Astrocyte of the spinal cord (primary cell): ENCODE measurements at places on chromosomes 2 and 18.
A peak's percentile ranks its signal among the peaks of the same experiment; 100 is the strongest.

DNA sequence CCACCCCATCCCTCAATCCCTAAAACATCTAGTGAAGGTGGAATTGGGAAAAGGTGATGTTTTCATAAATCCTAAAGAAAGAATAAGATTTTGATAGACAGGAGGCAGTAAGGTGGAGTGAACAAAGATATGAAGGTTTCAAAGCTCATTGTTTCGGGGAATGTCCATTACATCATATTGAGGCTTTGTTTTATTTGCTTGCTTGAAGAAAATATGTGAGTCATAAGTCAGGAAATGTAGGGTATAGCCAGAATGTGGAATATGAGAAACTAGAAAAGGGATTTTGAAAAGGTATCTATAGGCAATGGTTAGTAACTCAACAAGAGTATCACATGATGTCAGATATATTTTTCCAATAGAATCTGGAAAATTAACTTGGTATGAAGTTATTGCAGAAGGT is 1178.5 kb upstream of the ACVR2A start:
- DNase-seq = peak; percentile 23

- DNase-seq = no peak
These were observed 160.0 kb downstream of the RNF152 start for GRCh38 chr18:61732854-61733253.

DNA sequence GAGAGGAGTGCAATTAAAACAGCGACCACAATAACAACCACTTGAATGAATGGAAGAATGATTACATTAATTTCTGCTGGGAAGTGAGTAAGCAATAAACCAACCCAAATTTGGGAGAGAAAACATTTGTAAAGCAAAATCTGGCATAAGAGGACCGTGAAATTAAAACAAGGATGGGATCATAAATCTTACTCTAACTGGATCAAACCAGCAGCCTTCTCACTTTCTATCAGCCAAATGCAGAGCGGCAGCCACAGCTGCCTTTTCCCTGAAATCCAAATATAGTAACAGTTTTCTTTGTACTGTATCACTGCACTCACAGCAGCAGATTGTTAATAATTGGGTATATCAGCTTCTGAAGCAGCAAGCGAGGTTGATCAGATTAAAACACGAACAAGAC is 245.2 kb upstream of the REG3G start:
- DNase-seq = no peak

- DNase-seq = peak; percentile 65
These were observed 618 bp upstream of the LYPD1 start for GRCh38 chr2:132670496-132671150.

DNA sequence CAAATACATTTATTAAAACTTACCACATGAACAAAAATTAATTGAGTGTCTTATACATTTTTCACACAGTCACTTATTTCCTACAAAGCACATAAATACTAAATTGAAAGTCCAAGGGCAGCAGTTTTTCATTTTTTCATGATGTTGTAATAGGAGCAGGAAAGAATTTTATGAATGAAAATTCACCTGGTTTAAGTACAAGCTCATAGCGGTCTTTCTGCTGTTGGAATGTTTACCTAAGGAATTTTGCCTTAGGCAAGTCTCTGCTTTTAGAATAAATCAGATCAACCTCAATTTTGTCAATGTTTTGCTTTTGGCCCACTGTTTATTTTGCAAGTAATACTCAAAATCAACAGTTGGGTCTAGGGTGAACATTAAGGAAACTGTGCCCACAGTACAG is 40.0 kb downstream of the ETAA1 start:
- DNase-seq = no peak

DNA sequence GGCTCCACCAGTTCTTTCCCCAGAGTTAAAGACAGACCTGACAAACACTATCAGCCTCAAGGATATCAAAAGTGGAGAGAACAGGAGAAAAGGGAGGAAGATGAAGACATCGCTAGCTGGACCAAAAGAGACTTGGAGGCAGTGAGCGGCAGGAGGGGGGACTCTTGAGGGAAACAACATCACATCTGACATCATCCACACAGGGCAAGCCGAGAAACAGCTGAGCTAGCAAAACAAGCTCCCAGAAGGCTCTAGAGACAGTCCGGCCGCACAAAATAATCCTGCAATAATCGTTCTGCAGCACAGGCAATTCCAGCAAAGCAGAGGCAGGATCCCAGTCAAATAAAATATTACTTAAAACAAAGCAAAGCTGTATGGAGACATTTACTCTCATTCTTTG is 239.8 kb downstream of the EN1 start:
- no peak for DNase-seq

DNA sequence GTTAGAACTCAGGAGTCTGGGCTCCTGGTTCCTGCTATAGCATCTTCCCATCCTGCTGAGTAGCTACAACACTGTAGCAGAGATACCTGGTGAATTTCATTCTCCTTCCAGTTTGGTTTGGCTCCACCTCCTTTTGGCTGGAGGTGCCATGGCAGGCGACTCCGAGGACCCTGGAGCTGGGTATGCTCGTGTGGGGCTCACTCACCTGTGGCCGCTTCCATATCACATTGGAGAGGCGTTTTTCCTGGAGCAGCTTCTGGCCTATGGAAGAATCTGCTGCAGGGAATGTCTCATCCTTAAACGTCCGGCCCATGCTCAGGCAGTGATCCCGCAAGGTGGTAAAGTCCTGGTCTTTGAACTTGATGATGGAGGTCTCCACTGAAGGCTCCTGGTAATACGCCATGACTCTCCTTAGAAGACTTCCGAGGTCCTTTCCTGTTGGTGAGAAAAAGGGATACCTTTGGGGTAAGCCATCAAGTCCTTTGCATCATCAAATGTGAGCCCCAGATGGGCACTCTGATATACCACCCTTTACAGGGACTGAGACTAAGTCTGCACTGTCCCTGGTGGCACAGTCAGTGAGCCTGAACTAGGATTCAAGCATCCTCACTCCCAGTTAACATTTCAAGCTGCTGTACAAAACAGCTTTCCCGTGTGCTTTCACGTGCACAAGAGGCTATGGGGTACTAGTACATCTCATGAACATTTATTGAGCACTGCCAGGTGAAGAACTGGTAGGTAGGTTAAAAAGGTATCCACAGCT is 20.1 kb downstream of the CAPN13 start:
- DNase-seq = no peak

DNA sequence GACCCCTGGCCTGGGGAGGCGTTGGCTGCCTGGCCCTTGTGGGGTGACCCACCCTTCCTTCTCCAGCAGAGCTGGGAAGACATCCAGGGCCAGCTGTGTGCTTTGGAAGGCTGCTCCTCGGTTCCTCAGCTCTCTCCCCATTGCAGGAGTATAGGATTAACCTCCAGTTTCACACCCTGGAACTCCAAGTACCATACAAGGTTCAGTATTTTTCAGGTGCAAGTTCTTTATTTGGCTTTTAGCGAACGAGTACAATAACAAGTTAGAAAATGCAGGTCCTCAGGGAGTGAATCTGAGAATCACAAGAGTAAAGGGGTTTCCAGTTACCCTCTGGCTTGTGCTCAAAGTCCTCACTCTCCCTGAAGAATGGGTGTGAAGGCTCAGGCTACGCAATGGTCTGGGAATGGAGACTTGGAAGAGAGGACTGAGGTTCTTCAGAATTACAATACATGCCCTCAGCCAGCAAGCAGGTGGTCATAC is 101.2 kb downstream of the APOB start:
- DNase-seq = no peak

GRCh38 chr2:135994281-135994680 is 8.9 kb upstream of the DARS1 start:
- no peak for DNase-seq

- peak; percentile 50 for DNase-seq
These were observed 279.8 kb upstream of the SLC14A2 start for GRCh38 chr18:45335282-45336043.

- DNase-seq = peak; percentile 19
These were observed 87.4 kb downstream of the INO80D start for GRCh38 chr2:205998583-205998982.

GRCh38 chr2:181751266-181752030 is 71.1 kb upstream of the NEUROD1 start:
- no peak for DNase-seq

- DNase-seq = peak; percentile 67
These were observed 73.9 kb upstream of the TTC27 start for GRCh38 chr2:32553829-32554432.

DNA sequence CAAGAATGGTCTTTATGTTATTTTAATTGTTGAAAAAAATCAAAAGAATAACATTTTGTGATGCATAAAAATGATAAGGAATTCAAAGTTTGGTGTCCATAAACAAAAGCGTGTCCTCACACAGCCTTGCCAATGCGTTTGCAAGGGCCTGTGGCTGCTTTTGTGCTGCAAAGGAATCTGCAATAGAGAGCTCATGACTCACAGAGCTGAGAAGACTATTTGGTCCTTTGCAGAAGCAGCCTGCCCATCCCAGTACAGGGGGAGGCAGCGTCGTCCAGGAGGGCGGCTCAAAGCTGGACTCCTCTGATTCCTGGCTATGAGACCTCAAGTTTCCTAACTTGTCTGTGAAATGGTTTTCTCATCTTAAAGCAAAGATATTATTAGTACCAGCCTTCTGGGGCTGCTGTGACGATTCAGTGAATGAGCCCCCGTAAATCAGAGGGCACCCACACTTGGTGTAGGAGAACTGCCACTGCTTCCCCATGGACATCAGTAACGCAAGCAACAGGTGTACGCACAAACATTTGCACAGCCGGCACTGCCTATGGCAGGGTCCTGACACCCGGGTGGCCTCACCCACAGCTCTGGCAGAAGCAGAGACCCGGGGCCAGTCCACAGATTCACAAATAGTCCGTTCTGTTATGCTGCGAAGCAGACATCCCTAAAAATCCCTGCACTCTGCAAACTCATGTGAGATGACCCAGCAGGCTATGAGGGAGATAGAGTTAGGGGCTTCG is 70.6 kb upstream of the ASAP2 start:
- peak; percentile 40 for DNase-seq

GRCh38 chr2:96317584-96317997 is 7.5 kb upstream of the ITPRIPL1 start:
- DNase-seq = no peak

DNA sequence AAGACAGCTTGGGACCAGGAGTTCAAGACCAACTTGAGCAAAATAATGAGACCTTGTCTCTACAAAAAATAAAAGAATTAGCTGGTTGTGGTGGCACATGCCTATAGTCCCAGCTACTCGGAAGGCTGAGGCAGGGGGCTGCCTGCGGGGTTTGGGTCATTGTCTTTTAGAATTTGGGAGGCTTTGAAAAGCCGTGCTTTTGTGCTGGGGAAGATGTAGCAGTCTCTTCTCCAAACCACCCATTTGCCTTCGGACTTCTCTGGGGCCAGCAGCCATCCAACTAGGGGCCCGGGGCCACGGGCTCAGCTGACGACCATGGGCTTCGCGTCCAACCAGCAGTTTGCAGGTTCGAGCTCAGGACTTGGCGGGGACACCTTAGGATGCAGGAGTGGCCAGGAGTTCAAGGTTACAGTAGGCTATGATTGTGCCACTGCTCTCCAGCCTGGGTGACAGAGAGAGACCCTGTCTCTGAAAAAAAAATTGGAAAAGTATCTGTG is 6.3 kb downstream of the PJVK start:
- DNase-seq = no peak

- no peak for DNase-seq
These were observed 42.9 kb upstream of the TMEM178A start for GRCh38 chr2:39622860-39623259.

- no peak for DNase-seq
These were observed 67.3 kb downstream of the SNORC start for GRCh38 chr2:232937278-232937906.

GRCh38 chr2:97935719-97936161 is 60.0 kb downstream of the TMEM131 start:
- peak; percentile 49 for DNase-seq

- no peak for DNase-seq
These were observed 72.0 kb upstream of the MRPS9 start for GRCh38 chr2:104965900-104966299.

GRCh38 chr2:20757405-20758090 is 65.4 kb downstream of the LDAH start:
- no peak for DNase-seq

- peak; percentile 47 for DNase-seq
These were observed 38.2 kb upstream of the CHRNA1 start for GRCh38 chr2:174802459-174802858.
